Suppressor macrophage treated with lipopolysaccharide for 4 hours (primary cell): ENCODE measurements at places on chromosomes 5 and 9.

DNA sequence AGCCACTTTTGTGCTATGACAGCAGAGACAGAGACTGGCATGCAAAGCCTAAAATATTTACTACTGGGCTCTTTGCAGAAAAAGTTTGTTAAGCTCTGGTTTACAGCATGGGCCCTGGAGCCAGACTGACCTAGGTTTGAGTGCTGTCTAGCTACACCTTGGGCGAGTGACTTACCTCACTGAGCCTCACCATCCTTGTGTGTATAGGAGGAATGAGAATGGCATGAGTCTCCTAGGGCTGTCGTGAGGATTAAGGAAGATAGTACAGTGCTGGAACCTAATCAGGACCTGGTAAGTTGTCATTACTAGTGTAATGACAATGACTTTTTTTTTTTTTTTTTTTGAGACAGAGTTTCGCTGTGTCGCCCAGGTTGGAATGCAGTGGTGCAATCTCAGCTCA is 65.2 kb downstream of the MSX2 start:
- DNase-seq: no peak

GRCh38 chr9:79687131-79687447 is 115.3 kb downstream of the TLE4 start:
- no peak for DNase-seq

DNA sequence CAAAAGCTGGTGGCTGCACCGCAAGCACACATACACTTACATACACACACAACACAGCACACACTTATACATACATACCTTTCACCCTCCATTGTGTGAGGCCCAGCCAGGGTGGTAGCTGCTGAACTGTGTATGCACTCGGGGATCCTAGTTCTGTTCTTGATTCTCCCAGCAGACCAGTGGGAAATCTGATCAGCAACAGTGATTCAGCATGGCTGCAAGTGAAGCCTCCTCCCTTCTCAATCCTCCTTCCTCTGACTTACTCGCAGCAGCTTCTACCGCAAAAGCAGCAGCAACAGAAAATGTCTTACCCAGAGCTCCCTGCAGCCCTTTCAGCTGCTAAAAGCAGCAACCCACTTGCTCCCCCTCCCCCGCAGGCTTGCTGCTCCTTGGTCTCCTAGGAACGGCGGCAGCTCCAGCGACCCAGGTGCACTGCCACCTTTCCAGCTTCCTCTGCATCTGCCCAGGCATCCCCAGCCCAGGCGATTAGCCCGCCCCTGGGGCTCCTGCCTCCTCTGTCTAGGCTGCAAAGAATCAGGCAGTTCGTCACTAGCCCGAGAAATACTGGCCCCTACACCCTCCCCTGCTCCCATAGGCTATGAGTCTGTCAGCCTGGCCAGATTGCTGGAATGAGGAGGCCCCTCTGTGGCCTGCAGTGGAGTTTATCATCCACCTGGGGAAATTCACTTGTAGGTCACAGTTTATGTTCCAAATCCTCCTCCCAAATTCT is at the start of gene KLHL3:
TSS of gene KLHL3 (minus strand) at position 535 of the 730 bp plus-strand sequence. CDS start at position 92, 443 bp downstream.
- peak; percentile 29 for DNase-seq

DNA sequence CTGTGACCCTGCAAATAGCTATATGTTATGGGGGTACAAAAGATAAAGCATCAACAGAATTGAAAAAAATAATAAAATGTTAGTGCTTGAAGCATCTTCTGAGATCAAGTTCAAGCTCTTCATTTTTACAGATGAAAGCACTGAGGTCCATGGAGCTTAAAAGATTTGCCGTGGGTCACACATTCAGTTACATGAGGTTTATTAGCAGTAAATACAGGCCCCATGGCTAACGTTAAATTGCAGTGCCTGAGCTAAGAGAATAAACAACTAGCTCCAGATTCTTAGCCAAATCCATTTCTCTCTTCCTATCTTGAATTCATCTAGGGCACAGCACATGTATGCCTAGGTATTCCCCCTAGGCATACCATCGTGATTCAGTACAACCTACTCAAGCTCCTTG is 2052.7 kb upstream of the C9orf72 start:
- no peak for DNase-seq

DNA sequence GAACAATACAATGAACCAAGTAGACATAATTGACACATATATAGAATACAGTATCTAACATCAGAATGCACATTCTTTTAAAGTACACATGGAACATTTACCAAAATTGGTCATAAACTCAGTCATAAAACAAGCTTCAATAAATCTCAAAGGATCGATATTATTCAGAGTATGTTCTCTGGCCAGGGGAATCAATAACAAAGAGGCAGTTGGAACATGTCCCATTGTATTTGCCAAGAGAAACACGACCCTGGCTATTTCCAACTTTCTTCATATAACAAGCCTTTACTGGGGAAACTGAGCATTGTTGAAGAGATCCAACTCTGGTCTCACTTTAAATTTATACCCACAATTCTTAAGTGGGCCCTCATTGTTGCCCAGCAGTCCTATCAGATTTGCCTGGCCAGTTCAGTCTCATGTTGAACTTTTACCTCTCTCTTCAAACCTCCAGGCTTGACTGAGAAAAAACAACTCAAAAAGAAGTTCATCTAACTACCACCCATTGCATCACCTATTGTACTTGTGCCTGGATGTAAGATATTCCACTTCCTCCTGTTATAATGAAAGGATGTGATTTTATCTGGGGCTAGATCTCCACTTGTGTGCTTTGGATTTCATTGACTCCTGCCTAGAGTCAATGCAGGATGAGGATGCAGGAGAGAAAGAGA is 162.5 kb downstream of the HSPA4 start:
- no peak for DNase-seq

DNA sequence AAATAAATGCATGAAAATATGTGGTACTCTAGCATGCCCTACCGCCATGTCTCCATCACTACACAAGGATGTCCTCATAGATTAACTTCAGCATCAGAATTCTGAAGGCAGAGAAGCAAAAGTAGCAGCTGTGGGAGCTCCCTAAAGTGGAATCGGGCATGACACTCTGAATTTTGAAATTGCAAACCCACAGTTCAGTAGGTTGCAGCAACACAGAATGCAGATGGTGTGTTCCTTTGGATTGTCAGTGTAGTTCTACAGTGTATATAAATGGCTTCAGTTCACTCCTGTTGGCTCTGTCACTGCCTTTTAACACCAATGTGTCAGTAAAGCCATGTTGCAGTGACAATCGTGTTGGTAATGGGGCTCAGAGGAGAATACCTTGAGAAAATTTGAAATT is 973.6 kb upstream of the WWC1 start:
- no peak for DNase-seq

DNA sequence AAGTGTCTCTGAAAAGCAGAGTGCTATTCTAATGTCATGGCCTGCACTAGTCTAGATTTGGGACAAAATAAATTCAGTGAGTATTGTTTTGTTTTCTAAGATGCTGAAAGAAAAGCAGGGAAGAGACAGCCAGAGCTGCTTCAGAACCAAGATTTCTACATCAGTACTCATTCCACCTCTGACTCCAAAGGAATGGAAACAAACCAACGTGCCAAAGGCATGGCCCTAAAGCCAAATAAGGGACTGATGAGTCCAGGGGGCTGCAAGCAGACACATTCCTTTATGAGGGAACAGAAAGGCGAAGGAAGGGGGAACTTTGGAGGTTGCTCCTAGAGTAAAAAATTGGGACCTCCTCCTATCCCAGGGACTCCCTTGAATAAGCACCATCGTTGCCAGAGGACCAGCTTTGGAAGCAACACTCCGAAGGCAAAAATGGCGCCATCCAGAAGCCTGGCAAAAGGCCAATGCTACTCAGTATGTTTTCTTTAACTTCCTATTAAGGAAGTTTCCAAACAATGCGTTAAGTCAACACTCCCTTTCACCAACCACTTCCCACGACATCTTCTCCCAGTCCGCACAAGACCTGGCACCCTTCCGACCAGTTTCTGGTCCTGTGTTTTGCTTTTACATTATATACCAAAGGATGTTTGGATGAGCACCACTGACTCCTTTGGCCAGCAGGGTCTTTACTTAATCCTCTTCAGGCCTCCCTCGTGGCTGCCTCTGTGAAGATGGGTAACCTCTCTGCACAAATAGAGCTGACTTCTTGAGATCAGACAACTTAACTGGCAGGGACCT is 31.6 kb downstream of the ADAM19 start:
- peak; percentile 28 for DNase-seq

DNA sequence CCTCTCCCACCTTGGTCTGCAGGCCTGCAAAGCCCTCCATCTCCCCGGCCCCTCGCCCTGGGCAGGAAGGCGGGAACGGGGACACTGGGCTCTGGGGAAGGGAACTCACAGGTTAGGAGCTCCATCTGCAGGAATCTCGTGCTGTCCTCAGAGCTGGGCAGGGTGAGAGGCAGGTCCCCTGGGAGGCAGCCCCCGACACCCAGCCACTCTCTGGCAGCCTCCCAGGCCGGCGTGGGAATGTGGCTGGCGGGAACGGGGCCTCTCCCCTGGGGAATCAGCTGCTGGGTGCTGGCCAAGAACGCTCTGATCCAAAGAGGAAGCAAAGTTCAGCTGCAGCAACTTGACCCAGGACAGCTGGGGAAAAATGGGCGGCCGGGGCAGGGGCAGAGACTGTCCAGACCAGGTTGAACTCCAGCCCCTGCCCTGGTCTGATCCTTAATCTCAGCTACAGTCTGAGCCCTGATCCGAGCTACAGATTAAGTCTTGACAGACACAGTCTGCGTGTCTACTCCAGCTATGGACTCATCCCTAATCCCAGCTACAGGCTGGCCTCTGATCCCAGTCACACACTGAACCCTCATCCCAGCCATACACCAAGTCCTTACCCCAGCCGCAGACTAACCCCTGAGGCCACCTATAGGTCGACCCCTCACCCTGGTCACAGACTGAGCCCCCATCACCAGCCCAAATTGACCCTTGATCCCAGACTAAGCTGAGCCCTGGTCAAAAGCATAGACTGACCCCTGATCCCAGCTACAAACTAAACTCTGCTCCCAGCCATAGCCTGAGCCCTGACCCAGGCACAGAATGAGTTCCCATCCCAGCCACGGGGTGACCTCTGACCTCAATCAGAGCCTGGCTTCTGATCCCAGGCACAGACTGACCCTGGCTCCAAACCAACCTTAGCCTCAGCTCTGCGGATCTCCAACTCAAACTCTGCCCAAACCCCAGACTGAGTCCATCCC is 37.3 kb upstream of the EGFL7 start:
- peak; percentile 57 for DNase-seq

- no peak for DNase-seq
Measured at GRCh38 chr5:93497096-93497495, 83.9 kb downstream of the NR2F1-AS1 start.

- no peak for DNase-seq
Measured at GRCh38 chr5:127076315-127077129, 3.2 kb upstream of the C5orf63 start.

GRCh38 chr5:119726544-119726943 is 97.2 kb downstream of the FAM170A start:
- no peak for DNase-seq

- no peak for DNase-seq
Measured at GRCh38 chr5:143228597-143229293, 174.7 kb downstream of the NR3C1 start.

DNA sequence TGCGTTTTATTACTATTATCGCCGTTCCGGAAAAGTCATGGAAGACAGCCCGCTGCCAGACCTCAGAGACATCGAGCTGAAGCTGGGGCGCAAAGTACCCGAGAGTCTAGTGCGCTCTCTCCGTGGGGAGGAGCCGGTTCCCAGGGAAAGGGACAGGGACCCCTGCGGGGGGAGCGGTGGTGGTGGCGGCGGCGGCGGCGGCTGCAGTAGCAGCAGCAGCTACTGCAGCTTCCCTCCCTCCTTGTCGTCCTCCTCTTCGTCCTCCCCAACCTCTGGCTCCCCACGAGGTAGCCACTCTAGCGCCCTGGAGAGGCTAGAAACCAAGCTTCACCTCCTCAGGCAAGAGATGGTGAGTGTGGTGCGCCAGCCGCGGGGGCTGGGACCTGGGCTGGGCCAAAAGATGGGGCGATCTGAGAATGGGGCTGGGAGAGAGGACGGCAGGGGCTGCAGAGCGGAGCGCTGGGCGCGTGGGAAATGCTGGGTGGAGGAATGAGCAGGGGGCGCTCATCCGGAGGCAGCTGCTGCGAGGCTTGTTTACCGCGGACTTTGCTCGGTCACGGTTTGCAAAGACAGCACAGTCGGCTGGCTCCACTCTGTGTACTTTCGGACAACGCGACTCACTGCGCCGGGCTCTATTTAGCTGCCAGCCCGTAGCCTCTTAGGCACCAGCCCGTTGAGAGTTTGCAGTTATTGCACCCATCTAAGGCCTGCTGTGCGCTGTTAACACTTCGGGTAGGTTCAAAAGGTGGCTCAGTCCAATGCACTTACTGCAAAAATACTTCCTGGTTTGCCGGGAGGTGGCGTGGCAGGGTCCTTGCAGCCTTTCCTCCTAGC is 1.1 kb downstream of the LURAP1L start:
- peak; percentile 5 for DNase-seq

DNA sequence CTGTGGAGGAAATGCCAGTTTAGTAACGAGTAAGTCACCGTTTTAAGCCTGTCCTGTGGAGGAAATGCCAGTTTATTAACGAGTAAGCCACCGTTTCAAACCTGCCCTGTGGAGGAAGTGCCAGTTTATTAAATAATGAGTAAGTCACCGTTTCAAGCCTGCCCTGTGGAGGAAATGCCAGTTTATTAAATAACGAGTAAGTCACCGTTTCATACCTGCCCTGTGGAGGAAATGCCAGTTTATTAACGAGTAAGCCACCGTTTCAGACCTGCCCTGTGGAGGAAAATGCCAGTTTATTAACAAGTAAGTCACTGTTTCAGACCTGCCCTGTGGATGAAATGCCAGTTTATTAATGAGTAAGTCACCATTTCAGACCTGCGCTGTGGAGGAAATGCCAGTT is 18.9 kb upstream of the PDCD6 start:
- no peak for DNase-seq

GRCh38 chr5:180193749-180194375 is 15.1 kb downstream of the RASGEF1C start:
- no peak for DNase-seq

DNA sequence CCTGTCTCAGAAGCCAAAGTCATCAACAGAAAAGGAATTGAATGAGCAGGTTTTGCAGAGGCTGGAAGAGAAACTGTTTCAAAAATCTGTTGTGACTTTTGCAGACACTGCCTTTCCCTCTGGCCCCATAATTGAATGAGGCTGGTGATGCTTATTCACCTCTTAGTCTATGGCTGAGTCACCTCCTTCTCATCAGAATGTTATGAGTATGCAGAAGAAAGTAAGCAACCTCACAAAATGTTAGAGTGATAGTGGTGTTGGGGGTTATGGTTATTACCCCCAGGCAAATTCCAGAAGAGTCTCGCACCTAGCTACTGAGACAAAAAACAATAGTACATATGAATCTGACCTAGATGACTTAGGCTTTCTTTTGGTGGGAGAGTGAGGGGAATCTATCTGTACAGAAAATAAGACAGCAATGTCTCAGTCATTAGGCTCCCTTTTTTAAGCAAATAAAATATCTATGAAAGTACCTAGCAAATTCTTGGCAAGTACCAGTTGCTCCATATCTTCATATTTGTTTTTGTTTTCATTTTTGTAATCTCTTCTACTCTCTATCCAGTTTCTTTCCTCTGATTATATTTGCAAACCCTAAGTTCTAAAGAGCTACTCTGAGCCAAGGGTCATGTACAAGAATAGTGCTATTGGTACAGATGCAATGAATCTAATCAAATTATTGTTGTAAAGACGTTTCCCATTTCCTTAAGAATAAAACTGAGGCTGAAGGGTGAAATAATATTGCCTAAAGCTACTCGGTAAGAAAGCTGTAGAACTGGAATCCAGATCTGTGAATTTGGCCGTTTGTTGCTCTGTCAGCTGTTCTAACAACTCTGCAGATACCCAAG is 498.1 kb upstream of the TNC start:
- no peak for DNase-seq

GRCh38 chr5:67303356-67303755 is 106.8 kb upstream of the CD180 start:
- DNase-seq: no peak
